CD4-positive, alpha-beta T cell treated with Interleukin-21 for 1 hour (primary cell): ENCODE measurements at places on chromosomes 1 and 21.

DNA sequence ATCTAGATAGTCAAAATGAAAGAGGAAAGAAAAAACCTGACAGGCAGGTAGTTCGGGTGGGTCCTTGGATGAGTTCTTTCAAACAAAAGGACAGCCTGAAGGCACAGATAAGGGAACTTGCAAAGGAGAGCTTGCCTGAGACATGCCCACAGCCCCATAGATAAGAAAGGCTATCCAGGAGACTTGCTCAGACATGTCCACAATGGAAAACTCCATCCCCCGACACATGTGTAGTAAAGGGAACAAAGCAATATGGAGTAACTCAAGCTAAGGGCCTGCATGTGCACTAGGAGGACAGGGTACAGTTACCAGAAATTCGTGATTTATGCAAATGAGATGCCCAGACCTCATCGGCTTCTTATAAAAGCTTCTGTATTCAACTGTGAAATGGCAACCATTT, 281.5 kb downstream of the NEGR1 start:
- no peak for DNase-seq

- no peak for DNase-seq
These were observed 15.7 kb downstream of the IFI6 start for GRCh38 chr1:27656157-27656893.

DNA sequence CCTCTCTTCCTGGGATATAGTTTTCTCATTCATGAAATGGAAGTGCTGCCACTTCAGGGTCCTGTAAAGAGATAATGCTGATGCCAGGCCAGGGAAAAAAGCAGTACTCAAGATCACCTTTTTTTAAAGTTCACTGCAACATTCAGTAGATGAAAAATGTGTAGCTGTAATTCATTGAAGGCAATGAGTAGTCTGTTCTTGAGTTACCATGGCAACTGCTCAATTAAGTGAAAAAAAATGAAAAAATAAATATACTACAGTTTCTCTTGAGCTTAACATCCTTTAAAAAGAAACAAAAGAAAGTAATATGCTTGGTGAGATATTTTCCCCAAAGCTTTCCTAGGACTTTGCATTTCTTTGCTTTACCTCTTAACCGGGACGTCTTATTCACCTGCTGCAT, 183.3 kb downstream of the AK5 start:
- no peak for DNase-seq

DNA sequence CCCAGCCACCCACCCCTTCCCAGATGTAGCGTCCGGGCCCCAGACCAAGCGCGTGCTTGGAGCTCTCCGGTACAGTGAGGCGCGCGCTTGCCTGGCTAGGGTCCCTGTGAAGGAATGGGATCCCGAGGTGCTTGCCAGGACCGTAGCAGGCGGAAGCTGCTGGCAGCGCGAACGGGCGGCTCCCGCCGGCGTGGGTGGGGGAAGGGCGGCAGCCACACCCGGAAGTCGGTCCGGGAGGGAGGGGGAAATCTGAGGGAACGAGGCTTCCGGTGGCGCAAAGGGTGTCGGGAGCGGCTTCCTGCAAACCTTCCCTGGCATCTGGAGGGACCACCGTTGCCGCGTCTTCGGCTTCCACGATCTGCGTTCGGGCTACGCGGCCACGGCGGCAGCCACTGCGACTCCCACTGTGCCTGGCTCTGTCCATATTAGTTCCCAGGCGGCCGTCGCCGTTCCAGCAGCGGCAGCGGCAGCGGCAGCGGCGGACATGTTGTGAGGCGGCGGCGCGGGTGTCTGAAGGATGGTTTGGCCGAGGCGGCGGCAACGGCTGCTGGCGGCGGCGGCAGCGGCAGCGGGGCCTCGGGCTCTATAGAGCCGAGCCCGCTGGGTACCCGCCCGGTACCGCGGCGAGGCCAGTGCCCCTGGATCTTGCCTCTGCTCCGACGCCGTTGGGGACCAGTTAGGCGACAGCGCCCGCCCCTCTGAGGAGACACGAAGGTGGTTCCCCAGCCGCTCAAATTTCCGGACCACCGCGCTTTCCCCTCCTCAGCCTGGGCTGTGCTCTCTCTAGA, at the start of gene DR1:
TSS of gene DR1 (plus strand) at position 275 of the 788 bp plus-strand sequence. CDS start 739 bp downstream, outside the sequence.
- peak; percentile 90 for DNase-seq

GRCh38 chr1:6224718-6225117, 11.0 kb downstream of the ICMT start:
- DNase-seq, result no peak

GRCh38 chr1:218705391-218705790, 360.3 kb downstream of the TGFB2 start:
- DNase-seq, result no peak
